Esophagus squamous epithelium (tissue), 5 donors: ENCODE measurements at places on chromosomes 2 and 18.

- DNase-seq = no peak
Observed at GRCh38 chr2:49426996-49427395, 272.7 kb upstream of the FSHR start.

- no peak for DNase-seq
Observed at GRCh38 chr2:69345434-69345833, 41.6 kb downstream of the GFPT1 start.

- DNase-seq = no peak
Observed at GRCh38 chr2:96265349-96265839, 403 bp downstream of the TMEM127 start.

- no peak for DNase-seq
Observed at GRCh38 chr2:235263205-235264120, 230.4 kb upstream of the AGAP1 start.

DNA sequence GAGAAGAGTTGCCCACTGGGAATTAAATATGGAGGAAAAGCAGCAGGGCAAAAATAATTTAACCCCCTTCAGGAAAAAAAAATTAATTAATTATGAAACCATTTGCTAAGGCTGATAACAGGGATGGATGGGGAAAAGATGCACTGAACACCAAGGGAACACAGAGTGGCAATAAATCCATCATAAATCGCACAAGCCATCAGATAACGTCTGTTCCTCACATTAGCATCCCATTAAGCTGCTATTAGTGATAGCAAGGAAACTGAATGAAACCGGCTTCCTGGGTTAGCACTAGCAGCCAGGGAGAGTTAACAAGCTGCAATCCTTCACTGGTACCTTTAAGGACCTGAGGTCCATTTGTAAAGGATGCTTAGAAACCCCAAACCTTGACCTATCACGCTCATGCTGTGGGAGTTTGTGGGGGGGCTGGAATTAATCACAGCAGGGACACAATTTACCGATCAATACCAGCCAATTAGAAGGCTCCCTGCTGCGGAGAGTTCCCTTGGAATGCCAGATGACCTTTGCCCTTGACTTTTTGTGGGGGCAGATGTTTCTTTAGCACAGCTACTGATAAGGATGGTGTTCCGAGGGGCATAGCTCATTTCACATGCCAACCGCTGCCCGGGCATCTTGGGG is 175.5 kb upstream of the KLF7 start:
- DNase-seq = no peak

- DNase-seq = no peak
Observed at GRCh38 chr2:145558617-145559350, 1038.9 kb upstream of the ZEB2 start.

DNA sequence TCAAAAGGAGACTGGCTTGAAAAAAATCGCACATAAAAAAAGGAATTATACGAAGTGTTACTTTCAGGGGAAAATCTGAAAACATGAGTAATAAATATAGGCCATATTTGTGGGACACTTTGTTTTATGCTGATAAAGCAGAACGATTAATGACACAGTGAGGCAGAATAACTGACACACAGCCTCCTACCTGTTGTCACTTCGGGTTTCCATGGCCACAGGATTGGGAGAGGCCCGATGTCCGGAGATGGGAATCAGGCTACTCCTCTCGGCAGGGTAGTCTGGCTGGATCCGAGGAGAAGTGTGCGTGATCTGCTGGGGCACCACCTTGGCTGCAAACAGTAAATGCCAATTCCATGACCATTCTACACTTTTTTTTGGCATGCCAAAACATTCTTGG is 31.7 kb downstream of the SAP130 start:
- no peak for DNase-seq
